NCI-H69 (cell line): ENCODE measurements at places on chromosomes 12 and 14.

DNA sequence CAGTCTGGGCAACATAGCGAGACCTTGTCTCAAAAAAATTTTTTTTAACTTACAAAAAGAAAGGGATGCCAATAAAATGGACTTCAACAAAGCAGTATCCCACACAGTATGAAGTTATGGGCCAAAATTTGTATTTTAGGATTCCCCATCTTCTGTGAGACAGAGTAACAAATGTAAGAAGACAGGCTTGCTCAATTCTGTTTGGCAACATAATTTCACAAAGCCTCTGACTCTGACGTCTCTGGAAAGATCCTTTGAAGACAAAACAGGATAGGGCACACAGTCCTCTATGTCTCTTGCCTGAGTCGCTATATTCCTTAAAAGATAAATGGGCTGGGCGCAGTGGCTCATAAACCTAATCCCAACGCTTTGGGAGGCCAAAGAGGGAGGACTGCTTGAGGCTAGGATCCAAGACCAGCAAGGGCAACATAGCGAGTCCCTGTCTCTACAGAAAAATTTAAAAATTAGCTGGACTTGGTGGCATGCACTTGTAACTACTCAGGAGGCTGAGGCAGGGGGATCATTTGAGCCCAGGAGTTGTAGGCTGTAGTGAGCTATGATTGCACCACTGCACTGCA, 1.1 kb upstream of the HOMEZ start:
- peak; percentile 25 for DNase-seq

- no peak for DNase-seq
Observed at GRCh38 chr14:64786296-64787149, 82.3 kb downstream of the PLEKHG3 start.

DNA sequence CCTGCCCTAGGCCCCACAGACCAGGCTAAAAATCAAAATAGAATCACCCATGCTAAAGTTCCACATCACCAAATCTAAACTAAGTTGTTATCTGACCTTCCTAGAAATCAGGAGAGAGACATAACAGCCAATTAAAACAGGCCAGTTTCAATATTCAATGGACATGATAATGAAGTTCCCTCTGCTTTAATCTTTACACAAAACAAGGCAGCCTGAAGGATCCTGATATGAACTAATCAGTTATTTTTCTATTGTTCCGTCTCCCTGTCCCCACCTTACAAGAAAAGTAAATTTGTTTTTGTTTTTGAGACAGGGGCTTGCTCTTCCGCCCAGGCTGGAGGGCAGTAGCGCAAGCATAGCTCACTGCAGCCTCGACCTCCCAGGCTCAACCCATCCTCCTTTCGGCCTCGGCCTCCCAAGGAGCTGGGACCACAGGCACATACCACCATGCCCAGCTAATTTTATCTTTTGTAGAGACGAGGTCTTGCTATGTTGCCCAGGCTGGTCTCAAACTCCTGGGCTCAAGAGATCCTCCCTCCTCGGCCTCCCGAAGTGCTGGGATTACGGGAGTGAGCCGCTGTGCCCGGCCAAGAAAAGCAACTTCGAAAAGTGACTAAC, 5.4 kb upstream of the CEBPE start:
- no peak for DNase-seq

GRCh38 chr12:119780786-119781434, 96.2 kb downstream of the CIT start:
- peak; percentile 45 for DNase-seq

GRCh38 chr12:11510671-11511070, 115.3 kb upstream of the PRB2 start:
- no peak for DNase-seq

DNA sequence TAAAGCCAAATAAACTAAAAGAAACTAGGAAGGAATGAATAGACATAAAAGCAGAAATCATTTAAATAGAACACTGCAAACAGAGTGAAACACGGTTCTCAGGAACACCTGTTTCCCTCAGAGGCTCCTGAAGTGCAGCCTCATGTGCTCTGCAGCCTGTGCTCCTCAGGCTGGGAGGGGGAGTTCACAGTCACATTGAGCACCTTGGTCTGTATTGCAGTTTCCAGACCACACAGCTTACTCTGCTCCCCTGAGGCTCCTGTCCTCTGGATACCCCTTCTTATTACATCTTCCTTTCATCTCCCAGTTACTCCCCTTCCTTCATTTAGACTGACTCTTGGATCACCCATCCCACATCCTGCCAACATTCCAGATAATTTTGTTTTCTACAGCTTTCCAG, 49.7 kb upstream of the DCD start:
- DNase-seq, result no peak

DNA sequence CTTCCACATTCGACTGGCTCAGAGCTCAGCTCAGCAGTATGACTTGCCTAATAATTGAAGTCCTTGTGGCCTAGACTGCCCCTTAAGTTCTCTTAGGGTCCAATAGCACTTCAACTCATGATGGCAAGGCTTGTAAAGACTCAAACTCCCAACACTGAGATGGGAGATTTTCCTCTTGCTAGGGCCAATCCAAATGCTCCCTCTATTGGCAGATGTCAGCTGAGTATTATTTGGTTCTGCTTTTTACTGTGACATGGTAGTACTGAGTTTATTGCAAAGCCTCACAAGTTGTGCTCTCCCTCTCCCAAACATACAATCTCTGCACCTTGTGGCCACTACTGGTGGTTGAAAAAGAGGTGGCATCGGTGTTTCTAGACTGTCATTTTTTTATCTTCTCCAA, 164.2 kb downstream of the ALG10 start:
- DNase-seq, result no peak

DNA sequence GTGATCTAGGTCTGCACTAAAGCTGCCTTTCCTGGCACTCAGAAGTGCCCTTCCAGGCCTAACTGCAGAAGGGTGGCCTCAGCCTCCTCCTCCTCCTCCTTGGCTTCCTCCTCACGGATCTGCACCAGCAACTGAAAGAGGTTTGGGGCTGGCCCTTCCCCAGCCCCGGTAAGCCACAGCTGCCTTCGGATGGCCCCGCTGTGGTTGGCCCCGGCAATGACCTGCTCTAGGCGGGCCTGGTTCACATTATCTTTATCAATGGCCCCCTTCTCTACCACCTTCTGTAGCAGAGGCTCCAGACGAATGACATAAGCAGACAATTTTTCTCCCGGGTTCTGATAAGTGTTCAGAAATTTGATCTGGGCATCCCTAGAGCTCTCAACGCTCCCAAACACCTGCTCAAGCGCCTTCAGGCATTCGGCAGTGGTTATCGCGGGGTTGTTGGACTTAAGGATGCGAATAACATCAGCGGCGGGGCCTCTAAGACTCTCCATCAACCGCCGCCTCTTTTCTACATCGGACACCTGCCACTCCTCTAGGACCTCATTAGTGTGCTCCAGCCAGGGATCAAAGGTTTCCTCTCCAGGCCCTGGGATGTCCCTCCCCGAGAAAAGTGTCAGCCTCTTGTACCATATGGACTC, 1.5 kb downstream of the PNMA1 start:
- peak; percentile 77 for DNase-seq

- no peak for DNase-seq
Observed at GRCh38 chr12:22374508-22374907, 40.0 kb upstream of the ST8SIA1 start.

DNA sequence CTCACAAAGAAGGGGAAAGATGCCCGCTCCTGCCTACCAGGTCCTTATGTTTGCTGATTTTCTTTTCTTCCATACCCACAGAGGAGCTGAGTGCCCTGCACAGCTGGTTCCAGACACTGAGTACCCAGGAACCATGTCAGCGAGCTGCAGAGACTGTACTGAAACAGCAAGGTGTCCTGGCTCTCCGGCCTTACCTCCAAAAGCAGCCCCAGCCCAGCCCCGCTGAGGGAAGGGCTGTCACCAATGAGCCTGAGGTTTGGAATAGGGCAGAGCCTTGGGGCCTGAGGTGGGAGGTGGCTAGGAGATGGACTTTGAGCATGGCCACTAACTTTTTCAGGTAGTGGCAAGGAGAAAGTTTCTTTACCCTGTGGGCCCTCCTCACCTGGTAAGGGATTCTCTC, 2.3 kb downstream of the MARS1 start:
- DNase-seq, result no peak

- DNase-seq, result no peak
Observed at GRCh38 chr14:100617410-100618317, 30.4 kb upstream of the BEGAIN start.

DNA sequence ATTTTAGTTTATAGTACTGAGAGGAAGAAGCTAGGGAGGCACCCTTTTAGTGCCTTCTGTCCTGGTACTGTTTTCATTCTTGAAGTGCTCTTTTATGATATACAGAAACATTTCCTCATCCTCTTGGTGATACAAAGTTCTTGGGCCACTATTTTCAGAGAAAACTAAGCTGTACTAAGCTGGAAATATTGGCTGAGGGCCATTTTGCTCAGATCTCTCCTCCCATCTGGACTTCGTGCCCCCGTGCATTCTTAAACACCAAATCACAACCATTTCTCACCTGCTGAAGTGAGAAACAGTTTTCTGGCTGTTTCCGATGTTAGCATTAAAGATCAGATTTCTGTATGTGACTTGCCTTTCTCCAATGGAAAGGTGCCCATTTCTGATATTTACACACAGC, 158.9 kb downstream of the FBXL14 start:
- no peak for DNase-seq

DNA sequence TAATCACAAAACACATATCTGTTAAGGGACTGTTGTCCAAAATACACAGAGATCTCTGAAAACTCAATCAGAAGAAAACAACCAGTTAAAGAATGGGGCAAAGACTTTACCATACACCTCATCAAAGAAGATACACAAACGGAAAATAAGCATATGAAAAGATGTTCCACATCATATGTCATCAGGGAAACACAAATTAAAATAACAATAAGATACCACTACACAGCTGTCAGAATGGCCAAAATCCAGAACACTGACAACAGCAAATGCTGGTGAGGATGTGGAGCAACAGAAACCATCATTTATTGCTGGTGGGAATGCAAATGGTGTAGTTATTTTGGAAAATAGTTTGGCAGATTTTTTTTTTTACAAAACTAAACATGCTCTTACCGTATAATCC, 220.5 kb upstream of the FOXN3 start:
- no peak for DNase-seq

DNA sequence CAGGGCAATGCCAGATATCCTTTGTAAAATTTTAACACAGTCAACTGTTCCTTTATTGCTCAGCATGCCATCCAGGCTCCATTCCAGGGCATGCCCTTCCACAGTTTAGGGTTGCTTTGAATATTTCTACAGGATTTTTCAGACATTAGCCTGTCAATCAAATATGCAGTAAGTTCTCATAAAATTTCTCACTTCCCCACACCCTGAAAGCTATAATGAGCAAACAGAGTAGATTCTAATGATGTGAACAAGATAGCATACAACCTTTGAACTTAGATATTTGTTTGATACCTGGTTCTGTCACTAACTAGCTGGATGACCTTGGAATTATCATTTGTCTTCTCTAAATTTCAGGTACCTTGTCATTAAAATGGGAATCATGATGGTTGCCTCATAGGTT, 251.2 kb downstream of the SYT1 start:
- peak; percentile 50 for DNase-seq

- DNase-seq, result no peak
Observed at GRCh38 chr14:66638689-66639088, 130.7 kb downstream of the GPHN start.

GRCh38 chr14:31947076-31947475, 130.0 kb upstream of the ARHGAP5 start:
- DNase-seq, result no peak

GRCh38 chr14:41604721-41605531, 1.8 kb upstream of the LRFN5 start:
- peak; percentile 63 for DNase-seq

DNA sequence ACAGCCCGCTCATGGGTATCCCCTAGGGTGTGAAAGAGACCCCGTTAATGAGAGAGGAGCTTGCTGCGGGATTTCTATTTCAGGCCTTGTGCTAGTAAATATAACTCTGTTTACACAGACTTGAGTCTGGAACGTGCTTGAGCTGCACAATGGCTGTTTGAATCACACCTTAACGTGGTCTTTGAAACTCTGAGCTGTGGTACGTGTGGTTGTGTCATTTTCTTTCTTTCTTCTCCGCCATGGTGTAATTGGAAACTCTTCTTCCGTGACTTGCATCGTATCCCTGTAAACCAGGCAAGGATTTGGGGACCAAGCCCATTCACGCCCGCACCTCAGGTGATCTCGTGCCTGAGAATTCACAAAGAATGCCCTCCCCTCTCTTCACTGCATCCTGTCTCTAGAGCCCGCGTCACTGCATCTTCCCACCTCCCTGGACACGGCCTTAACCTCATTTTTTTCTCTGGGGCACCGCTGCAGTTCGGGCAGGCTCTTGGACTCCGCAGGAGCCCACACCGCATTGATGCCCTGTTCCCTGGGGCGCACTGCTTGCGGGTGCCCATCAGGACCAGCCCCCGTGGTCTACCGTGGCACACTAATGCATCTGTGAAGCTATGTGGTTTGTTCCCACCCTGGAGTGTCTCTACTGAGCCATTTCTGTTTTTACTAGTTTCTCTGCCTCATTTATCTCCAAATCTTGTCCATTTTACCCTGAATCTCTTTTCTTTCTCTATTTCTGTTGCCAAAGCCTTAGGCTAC, 78.4 kb upstream of the PARP11 start:
- no peak for DNase-seq

- peak; percentile 46 for DNase-seq
Observed at GRCh38 chr14:100710826-100711462, 15.7 kb upstream of the DLK1 start.

DNA sequence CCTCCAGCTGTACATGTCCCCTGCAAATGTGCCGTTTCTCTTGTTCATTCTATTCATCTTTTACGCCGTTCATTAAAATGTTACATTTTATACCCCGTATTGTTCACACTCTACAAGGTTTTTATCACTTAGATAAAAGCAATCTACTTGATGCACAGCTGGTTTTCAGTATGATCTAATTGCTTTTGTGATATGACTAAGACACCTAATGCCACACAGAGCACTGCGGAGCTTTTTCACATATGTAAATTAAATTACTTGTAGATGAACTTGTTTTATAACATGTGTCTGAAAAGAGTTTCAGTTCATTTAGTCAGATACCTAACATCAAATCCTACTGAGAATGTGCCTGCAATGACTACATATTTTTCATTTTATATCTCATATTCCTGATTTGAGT, 40.9 kb upstream of the RERGL start:
- no peak for DNase-seq

DNA sequence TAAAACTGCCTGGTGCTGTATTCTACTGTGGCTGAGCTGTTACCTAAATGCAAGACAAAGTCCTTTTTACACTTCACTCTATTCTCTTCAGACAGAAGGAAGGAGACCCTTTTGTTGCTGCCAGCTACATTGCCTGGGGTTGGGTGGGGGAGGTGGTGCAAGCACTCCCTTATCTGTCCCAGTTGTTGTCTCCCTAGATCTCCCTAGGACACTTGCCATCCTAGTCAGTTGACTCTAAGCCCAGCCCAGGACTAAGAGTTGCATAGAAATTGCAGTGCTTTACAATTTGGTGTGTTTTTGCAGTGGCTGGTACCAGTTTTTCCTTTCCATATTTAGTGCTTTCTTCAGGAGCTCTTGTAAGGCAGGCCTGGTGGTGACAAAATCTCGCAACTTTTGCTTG, 35.1 kb downstream of the SCYL2 start:
- no peak for DNase-seq

GRCh38 chr14:51261151-51261550, 21.1 kb downstream of the TMX1 start:
- DNase-seq, result no peak
